Erythroblast (primary cell): ENCODE measurements at places on chromosomes 13 and 19.
A peak's percentile ranks its signal among the peaks of the same experiment; 100 is the strongest.

DNA sequence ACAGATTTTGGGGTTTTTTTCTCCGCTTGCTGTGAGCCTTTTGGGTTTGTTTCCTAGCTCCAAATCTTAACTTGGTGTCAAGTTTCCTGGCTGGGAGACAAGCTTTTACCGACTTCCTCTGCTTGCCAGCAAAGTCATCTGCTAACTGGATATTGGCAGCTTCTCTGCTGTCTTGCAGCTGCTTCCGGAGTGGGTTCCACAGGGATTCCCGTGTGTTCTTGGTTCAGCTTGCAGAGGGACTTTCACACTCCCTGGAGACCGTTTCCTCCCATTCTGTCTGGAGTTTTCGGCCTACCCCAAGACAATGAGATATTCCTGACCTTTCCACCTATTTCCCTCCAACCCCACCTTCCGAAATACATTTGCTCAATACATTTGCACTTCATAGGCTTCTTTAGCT, 2.2 kb upstream of the COLGALT1 start:
- DNase-seq = no peak

- DNase-seq = no peak
Observed at GRCh38 chr19:6750062-6750461, 10.6 kb downstream of the TRIP10 start.

GRCh38 chr13:27353166-27353583, 71.2 kb upstream of the GTF3A start:
- DNase-seq = no peak

GRCh38 chr19:2782329-2782935, 641 bp downstream of the SGTA start:
- DNase-seq = peak; percentile 59

- DNase-seq = no peak
Observed at GRCh38 chr19:4711211-4711610, 12.4 kb downstream of the DPP9 start.

DNA sequence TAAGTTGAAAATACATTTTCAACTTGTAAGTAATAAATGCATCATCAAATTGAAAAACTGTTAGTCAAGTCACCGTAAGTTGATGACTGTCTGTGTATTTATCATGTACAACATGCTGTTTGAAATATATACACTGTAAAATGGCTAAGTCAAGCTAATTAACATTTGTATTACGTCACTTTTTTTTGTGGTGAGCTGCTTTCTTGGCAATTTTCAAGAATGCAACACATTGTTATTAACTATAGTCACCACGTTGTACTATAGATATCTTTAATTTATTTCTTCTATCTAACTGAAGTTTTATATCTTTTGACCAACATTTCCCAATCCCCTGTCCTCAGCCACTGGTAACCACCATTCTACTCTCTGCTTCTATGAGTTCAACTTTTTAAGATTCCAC, 57.0 kb downstream of the RBM26 start:
- no peak for DNase-seq

GRCh38 chr13:93307136-93307535, 80.5 kb downstream of the GPC6 start:
- no peak for DNase-seq

DNA sequence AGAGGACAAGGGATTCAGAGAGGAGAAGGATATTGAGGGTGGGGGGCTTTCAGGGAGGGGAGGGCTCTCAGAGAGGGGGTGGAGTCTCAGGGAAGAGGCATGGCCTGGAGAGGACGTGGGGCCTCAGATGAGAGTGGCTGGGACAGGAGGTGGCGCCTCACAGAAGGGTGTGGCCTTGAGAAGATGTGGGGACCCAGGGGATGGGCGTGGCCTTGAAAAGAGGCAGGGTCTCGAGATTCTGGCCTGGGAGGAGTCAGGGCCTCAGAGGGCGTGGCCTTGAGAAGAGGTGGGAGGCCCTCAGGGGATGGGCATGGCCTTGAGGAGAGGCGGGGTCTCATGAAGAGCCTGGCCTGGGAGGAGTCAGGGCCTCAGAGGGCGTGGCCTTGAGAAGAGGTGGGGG, 23.7 kb upstream of the TNFSF14 start:
- no peak for DNase-seq

DNA sequence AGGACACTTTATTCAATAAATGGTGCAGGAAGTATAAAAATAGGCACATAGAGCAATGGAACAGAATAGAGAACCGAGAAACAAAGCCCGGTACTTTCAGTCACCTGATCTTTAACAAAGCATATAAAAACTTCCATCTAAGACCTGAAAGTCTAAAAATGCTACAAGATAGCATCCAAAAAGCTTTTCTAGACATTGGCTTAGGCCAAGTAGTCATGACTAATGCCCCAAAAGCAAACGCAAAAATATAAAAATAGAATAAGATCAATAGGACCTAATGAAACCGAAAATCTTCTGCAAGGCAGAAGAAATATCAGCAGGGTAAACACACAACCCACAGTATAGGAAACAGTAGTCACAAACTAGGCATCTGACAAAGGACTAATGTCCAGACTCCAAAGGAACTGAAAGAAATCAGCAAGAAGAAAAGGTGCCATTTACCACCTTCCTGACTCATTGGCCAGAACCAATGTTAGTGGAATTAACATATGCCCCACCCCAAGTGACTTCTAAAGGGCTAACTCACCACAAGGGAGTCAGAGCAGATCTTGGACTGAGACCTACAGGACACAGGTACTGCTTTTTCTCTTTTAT, 40.8 kb upstream of the CEACAM21 start:
- no peak for DNase-seq

DNA sequence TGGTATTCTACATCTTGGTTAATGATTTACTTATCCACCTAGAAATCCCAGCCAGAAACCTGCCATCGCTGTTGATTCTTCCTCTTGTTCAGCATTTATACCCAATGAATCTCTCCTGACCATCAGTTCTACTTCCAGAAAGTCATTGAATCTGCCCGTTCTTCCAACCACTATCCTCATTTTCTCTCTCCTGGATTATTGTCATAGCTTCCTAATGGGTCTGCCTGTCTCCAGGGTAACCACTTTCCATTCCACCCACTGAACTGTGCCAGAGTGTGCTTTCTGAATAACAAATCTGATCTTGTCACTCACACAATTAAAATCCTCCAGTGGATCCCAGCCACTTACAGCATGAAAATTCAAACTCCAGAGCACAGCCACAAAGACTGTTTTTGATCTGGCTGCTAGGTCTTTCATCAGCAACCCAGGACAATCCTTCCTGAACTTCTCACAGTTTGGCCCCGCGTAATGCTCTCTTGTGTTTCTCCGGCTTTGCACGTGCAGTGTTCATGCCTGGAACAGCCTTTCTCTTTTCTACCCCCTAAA, 330.6 kb downstream of the SPRY2 start:
- DNase-seq = no peak

GRCh38 chr13:73922493-73923393, 211.5 kb downstream of the KLF12 start:
- DNase-seq = no peak

- DNase-seq = no peak
Observed at GRCh38 chr13:110471156-110471832, 90.2 kb downstream of the RAB20 start.

DNA sequence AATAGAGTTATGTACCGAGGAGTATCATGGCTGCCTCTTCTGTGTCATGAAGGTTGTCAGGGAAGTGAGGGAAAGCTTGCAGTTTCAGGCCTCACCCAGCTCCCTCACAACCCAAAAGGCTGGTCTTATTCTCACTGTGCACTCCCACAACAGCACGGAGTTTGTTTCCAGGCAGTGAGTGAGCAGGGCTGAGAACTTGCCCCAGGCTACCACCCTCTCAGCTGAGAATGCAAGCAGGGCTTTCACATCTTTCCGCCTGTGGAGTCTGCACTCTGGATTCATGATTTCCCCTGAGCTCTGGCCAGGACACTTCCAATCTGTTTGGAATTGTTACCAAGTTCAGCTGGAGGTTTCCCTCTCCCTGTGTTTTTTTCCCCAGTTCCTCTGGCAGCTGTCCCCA, 2284.7 kb upstream of the PCDH20 start:
- no peak for DNase-seq

- DNase-seq = no peak
Observed at GRCh38 chr19:3612330-3612729, 5.7 kb upstream of the TBXA2R start.

- no peak for DNase-seq
Observed at GRCh38 chr13:24618011-24618955, 61.9 kb upstream of the ATP12A start.
